Esophagus squamous epithelium (tissue), 5 donors: ENCODE measurements at places on chromosomes 7 and 10.

DNA sequence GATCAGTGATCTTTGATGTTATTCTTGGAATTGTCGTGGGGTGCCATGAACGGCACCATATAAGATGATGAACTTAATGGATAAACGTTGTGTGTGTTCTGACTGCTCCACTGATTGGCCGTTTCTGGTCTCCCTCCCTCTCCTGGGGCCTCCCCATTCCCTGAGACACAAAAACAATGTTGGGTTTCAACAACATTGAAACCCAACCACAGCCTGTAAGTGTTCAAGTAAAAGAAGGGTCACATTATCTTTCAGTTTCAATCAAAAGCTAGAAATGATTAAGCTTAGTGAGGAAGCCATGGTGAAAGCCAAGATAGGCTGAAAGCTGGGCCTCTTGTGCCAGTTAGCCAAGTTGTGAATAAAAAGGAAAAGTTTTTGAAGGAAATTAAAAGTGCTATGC lies 19.5 kb downstream of the EN2 start:
- DNase-seq: no peak

DNA sequence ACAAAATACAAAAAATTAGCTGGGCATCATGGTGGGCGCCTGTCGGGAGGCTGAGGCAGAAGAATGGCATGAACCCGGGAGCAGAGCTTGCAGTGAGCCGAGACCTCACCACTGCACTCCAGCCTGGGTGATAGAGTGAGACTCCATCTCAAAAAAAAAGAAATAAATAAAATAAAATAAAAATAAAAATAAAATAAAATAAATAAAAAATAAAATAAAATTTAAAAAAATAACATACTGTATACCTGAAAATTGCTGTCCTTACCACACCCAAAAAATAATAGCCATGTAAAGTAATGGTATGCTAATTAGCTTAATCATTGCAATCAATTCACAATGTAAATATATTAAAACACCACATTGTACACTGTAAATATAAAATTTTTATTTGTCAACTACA lies 3.4 kb downstream of the ZC3HAV1L start:
- no peak for DNase-seq

DNA sequence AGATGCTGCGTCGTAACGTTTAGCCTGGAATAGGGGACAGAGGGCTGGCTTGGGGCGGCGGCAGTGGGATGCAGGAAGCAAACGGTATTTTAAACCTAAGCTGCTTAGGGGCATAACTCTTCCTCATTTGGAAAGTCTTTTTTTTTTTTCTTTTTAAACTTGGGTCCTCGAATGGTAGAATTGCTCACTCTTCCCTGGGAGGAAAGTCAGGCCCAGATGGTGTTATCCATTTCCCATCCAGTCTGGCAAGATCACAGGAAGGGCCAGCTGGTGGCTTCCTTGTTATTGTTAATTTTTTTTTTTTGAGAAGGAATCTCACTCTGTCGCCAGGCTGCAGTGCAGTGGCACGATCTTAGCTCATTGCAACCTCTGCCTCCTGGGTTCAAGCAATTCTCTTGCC lies 56.6 kb downstream of the TMEM209 start:
- no peak for DNase-seq

DNA sequence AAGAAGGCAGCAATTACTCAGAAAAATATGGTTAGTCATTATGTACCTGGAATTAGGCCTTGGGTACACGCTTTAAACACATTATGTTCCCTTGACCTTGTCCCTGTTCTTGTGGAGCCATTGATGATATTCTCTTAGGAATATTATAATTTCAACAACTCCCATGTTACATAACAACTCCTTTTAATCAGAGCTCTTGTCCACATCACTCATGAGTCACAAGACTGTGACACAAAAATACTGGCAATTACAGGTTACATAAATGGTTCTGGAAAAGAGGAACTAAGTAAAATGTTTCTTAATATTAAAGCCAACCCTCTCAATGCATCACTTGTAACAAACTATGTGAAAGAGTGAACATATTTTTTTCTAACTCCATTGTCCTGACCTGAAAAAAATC lies 143.8 kb upstream of the PCLO start:
- DNase-seq: no peak

DNA sequence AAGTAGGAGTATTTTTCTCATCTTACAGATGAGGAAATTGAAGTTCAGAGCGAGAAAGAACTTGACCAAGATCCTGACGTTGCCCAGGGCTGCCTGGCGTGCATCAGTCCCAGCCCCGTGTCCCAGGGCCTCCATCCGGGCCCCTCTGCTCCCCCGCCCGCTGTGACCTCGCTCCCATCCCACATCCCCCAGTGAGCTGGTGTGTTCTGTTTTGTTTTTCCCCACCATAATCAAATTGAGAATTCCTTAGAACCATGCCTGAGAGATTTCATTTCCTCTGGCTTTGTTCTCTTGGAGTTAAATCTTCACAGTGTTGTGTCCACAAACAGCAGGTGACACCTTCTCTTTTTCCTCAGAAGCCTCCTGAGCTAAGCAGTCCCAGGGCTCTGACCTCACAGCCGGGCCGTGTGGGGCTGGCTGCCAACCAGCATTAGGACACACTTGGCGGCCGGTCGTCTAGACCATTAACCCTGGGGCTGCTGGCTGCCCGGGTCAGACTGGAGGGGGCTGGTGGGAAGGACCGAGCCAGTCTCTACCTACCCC lies 44.3 kb downstream of the PFKP start:
- DNase-seq: no peak

DNA sequence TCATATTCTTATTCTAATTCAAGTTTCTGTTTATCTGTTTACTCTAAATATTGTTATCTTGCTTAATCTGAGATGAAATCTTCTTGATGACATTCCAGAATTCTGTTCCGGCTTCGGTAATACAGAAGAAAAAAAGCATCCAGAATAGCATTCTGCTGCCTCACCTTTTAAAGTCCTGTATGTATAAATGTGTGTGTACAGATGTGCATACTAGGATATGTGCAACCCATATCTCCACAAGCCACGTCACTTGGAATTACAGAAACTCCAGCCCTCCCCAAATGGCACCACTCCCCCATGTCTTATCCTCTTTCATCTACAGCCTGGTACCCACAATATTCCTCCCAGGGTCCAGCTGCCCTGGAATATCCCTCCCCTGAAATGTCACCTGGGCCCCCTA lies 27.9 kb upstream of the USP6NL start:
- DNase-seq: no peak

DNA sequence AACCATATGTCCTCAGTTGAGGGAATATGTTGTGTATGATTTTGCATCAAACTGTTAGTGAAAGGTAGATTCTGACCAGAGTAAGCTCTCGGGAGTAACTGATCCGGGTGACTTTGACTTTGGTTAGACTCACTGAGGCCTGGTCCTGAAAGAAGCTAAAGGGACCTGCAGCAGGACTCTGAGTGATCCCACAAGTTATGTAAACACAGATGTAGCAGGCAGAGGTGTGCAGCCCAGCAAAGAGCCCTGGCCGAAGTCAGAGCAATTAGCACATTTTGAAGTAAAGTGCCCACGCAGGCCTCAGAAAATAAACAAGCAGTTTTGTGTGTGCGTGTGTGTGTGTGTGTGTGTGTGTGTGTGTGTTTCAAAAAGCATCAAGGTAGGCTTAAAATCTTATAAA lies 245.6 kb upstream of the FERD3L start:
- no peak for DNase-seq

- no peak for DNase-seq
These were observed 18.2 kb downstream of the WAC start for GRCh38 chr10:28551086-28551485.

- no peak for DNase-seq
These were observed 207.8 kb downstream of the DYNC1I1 start for GRCh38 chr7:95980167-95980566.

DNA sequence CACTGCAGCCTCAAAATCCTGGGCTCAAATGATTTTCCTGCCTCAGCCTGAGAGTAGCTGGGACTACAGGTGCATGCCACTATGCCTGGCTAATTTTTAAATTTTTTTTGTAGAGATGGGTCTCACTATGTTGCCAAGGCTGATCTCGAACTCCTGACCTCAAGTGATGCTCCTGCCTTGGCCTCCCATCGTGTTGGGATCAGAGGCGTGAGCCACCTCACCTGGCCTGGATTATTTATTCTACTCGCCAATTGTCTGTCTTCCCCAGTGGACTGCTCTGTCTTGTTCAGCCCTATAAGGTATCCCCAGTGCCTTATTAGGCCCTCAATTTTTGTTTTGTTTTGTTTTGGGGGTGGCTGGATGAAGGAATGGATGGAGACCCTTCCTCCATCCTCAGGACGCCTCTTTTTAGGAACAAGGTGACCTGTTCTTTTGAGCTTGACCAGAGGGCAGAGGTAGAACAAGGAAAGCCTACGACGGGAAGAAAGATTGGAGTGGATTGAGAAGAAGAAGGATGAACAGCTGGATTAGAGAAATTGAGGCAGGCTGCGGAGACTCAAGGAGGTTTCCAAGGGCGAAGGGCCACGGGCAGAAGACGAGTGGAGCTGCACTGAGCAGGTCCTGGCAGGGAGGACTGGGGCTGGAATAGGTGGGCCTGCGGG lies 541 bp upstream of the DENND10 start:
- DNase-seq: no peak

- DNase-seq: no peak
These were observed 573.9 kb downstream of the GATA3 start for GRCh38 chr10:8628351-8628750.

- DNase-seq: no peak
These were observed 38.4 kb upstream of the TM9SF3 start for GRCh38 chr10:96625173-96625572.

DNA sequence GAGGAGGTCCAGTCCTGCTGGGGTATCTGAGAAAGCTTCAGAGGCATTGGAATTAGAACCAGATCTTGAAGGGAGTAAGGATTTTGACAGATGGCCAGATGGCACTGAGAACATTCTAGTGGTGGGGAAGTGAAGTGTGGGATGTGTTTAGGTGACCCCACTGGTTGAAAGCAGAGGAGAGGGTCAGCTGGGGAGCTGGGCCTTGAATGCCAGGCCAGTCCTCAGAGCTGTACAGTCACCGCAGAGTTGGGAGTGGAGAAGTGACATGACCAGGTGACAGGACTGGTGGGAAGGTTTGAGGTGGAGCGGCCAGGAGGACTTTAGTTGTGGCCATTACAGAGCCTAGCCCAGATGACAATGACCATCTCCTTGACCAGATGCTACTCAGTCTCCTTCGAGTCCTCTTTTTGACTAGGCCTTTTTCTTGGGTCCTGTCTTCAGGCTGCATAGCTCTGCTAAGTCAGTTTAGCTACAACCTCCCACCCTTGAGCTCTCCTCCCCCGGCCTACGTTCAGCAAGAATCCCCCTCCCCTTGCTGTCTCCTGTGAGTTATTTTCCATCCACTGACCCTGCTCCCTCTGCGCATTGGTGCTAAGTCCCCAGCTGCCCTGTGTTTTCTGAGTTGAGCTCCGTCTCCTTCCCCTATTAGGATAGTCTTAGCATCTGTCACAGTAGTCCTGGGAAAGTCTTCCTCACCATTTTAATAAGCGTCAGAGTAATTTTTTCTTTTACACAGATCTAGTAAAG lies 56.3 kb downstream of the CCNY start:
- DNase-seq: no peak

DNA sequence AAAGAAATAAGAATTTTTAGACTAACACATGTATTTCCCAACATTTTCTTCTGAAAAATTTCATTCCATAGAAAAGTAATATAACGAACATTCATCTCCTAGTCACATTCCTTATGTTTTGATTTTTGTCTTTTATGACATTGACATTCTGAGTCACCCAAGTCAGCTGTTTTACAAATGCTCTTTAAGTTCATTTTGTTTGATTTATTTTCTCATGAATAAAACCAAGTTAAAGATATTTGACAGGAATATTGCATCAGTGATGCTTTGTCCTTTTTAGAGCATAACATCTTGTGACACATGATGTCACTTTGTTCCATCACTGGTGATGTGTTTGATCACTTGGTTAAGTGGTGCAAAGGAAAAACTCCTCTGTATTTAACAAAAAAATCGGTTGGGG lies 48.4 kb downstream of the HGF start:
- no peak for DNase-seq

DNA sequence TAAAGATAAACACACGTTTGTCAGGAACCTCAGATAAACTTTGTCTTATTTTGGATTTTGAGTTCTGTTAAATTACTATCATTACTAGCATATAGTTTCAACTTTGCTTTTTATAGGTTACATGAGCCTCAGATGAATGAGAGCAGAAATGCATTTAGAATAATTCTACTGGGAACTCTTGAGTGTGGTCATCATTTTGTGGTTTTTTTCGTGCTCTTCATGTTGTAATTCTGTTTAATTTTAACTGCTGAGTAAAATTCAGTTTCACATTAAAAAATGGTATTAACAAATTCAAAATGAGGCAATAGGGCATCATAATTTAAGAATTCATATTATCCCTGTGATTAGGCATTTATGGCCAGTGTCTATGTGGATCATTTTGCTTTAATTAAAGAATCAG lies 72.9 kb downstream of the GNAI1 start:
- DNase-seq: no peak

DNA sequence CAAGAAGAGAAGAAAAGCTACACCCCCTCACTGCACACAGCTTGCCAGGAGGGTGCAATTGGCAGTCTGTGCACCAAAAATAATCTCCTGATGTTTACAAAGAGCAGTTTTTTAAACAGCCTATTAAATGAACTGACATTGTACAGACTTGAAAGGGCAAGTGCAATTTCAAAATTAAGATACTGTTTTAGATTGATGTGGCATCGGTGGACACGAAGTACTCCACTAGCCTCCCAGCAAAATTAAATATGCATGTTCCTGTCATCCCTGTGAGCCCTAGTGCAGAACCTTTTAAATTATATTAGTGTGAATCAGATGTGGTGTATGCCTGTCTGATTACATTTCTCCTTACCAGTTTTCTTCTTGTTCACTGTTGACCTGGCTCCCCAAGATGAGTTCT lies 87.9 kb downstream of the WIPF3 start:
- no peak for DNase-seq

- DNase-seq: no peak
These were observed 8.8 kb downstream of the PFKP start for GRCh38 chr10:3076138-3076537.

- DNase-seq: no peak
These were observed 216.6 kb downstream of the TWIST1 start for GRCh38 chr7:18900803-18901202.

DNA sequence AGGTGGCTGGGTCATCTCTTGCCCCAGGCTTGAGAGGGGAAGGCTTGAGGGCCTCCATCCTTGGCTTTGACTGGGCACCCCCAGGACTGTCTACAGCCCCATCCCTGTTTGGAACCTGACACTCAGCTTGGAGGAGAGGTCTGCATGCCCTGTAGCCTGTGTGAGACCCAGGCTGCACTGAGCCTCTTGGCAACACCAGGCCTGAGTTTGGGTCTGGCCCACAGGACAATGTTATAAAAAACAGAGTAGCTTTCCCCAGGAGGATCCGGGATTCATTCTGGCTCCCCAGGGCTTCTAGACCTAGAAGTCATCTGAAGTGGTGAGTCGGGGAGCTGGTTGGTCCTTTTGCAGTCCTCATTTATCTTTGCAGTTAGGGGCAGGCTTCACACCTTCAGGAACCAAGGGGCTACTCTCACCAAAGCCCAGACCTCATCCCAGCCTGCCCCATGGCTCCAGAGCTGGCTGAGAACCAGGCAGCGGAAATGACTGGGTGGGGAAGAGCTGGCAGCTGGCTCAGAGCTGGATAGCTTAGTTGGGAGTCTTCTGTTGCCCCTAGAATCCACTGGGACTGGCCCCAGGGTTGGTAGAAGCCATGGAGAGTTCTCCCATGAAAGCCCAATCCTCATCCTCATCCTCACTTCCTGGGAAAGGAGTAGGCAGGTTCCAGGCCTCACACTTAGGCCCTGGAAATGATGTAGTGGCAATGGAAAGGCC lies 68.8 kb downstream of the ADCYAP1R1 start:
- DNase-seq: no peak

GRCh38 chr10:3006607-3007006 lies 60.7 kb upstream of the PFKP start:
- DNase-seq: no peak

GRCh38 chr7:10789170-10789569 lies 184.5 kb upstream of the PHF14 start:
- no peak for DNase-seq
